Stimulated activated CD8-positive, alpha-beta memory T cell treated with anti-CD3 and anti-CD28 coated beads, Interleukin-15, amount 100 ng/mL, for 48 hours (primary cell): ENCODE measurements at places on chromosomes 12 and 14.

- no peak for DNase-seq
These were observed 109.4 kb downstream of the AKAP6 start for GRCh38 chr14:32438517-32438916.

DNA sequence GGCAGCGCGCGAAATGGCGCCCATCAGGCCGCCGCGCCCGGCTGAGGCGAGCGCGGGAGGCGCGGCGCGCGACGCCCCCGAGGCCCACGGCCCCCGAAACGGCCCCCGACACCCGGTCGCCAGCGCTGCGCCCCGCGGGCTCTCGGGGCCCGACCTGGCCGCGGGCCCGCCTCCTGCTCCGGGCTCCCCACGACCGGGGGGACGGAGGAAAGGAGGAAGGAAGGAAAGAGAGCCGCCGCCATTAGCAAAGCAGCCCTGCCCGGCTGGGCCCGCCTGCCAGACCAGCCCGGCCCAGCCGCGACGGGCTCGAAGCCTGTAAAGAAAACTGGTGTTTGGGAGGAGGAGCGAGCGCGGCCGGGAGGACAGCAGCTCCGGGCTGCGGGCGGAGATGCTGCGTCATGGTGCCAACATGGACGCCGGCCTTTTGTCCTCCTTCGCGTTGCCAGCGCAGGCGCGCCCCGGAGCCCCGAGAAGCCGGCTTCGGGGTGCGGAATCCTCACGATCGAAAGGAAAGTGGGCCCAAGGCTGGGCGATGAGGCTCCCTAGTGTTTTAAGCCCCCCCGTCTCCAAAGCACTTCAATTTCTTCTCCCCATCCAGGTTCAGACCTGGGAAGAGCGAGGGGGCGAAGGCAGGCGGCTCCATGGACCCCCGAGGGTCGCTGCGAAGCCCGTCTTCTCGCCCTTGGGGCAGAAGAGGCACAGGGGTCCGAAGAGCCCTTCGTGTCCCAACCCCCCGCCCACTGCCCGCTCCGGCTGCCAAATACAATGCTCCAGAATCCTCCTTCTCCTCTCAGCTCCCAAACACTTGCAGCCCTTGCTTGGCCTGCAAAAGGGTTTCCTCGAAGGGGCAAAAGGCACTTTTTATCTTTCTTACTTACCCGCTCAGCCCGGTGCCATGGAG, 2.9 kb upstream of the SETD1B start:
- DNase-seq = no peak

- no peak for DNase-seq
These were observed 274.6 kb upstream of the TBX3 start for GRCh38 chr12:114958538-114958937.

DNA sequence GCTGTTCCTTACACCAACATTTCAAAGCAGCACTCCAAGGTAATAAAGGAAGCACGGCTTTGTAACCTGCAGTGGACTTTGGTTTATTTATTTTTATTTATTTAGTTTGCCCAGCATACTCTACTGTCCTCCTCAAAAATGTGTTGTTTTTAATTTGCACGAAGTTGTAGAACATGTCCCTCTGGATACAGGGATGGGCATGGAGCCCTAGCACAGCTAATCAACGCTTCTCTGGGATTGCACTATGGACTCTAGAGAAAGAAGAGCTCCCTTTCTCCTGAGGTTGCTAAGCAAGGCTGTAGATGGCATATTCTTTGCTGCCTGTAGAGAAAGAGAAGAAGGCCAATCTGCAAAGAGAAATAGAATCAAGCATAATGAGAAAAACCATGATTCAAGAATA, 5.9 kb upstream of the ANAPC5 start:
- no peak for DNase-seq
